ENCODE measurements at places on chromosomes 6 and 20. TPM values are rescaled to one million over a fixed set of nuclear protein-coding genes. Genes with fewer than 3 reads are reported as not detected.

DNA sequence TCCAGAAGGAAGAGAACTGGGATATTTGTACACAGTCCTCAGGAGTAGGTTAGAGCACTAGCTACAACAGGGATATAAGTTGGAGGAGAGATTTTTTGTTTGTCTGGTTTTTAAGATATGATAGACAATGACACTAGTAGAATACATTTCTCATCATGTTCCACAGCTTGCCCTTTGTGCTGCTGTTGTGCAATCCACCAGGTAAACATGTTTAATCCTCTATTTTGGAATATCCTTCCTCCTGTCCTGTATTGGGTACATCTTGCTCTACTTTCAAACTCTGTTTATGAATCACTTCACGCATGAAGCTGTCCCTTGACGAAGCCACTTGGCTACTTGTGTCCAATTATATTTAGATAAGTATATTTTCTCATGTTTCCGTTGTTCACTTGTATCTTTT, 153.6 kb upstream of the TENT5A start:
- no peak for DNase-seq

GRCh38 chr20:61458146-61458746, 206.2 kb downstream of the CDH4 start:
- DNase-seq, result no peak

DNA sequence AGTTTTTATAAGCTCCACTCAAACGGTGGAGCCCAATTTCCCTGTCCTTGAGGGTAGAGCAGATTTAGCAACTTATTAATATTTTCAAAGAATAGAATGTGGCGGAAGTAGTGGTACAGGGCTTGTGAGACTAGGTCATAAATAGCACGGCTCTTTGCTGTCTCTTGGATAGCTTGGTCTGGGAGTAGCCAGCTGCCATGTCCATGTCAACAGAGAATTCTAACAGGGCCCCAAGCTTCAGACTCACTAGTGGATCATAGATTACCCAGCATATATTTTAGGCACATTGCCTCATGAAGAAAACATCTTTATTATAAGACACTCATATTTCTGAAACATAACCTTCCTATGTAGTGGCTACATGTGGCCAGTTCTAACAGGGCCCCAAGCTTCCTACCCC, 755.7 kb downstream of the HDGFL1 start:
- DNase-seq, result no peak

DNA sequence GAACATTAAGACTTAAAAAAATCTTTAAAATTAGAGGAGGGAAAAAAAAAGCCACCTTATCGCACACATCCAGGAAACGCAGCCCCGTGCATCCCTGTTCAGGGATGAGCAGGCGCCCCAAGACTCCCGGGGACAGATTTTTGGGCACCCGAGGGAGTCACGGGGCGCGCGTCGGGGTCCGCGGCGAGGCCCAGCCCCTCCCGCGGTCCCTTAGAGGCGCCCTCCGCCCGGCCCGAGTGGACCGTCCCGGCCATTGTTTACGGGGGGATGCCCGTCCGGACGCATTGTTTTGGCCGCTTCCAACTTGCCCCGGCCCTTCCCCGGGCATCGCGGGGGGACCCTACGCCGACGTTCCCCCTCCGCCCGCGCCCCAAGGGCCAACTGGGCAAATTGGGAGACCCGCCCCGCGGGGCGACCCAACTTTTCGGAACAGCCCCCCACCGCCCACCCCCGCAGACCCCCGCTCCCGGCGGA, 610 bp downstream of the ZNF217 start:
- no peak for DNase-seq

GRCh38 chr20:51125780-51126179, 102.9 kb upstream of the KCNG1 start:
- no peak for DNase-seq

PRDM13 gene
- total RNA-seq, result not detected

MOXD1 gene
- 2.2 TPM for total RNA-seq

ETV7 gene
- 0.29 TPM for total RNA-seq

C6orf58 gene
- not detected for total RNA-seq
